Ascending aorta (tissue), 2 donors: ENCODE measurements at places on chromosomes 13 and 19. TPM values are rescaled to one million over a fixed set of nuclear protein-coding genes. Genes with fewer than 3 reads are reported as not detected.

Gene PABPC3
- not detected for total RNA-seq

GRCh38 chr13:77918391-77919245 lies at the start of gene EDNRB:
Gene EDNRB (minus strand): TSS chr13:77918831. CDS start chr13:77918573, 258 bp downstream.
- H3K4me3 ChIP-seq = peak within 1 kb of the TSS; percentile 62
- no peaks in the 10 kb centered on the region for H3K36me3 ChIP-seq
- DNase-seq = no peak
- H3K27me3 ChIP-seq = no peaks in the 10 kb centered on the region
- H3K4me1 ChIP-seq = no peaks in the 10 kb centered on the region

DNA sequence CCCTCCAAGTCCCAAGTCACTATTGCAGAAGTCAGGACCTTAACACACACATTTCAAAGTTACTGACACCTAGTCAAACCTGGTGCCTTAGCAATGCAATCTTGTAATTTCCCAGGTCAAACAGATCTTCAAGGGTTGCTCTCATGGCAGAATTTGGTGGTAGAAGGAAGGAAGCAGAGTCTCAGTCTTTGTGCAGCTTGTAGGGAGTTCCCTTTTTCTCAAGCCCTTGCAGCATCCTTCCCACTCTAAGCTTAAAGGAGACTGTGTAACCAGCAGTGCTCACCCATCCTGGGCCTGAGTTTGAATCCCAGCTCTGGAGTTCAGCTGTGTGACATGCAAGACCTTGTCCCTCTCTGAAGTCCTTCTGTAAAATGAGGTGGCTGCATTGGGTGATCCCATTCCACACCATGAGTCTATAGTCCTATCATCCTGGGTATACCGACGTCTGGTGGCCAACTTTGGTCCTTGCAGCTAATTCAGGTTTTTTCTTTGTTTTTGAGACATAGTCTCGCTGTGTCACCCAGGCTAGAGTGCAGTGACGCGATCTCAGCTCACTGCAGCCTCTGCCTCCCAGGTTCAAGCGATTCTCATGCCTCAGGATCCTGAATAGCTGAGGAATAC lies 9.8 kb downstream of the SIGLEC10 start:
- H3K36me3 ChIP-seq = no peaks in the 10 kb centered on the region
- H3K4me3 ChIP-seq = no peak overlapping the region
- no peak overlapping the region for H3K27ac ChIP-seq
- H3K4me1 ChIP-seq = no peaks in the 10 kb centered on the region
- DNase-seq = no peak

Gene F10
- 15.8 TPM for total RNA-seq

Gene PSG3
- not detected for total RNA-seq

DNA sequence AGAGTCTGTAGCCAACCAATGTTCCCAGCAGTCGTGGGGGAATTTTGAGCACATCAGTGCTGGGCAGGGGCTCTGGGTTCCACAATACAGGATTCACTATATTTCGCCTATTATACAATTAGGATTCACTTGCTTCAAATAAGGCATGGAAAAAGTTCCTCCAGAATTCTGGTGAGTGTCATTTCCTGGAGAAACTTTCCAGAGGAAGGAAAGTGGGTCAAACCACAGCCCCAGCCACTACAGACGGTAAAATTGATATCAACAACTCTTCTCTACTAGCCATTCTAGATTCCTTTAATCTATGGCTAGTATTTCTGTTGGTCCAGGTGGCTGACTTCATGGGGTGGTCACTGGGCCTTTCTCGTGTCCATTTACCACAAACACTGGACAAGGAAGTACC lies 10.5 kb downstream of the MYCBP2 start:
- peaks cover 14% of the 10 kb centered on the region for H3K4me1 ChIP-seq
- no peaks in the 10 kb centered on the region for H3K36me3 ChIP-seq
- DNase-seq = no peak

Gene CADM4
- total RNA-seq = 3.5 TPM

GRCh38 chr13:113879494-113880360 lies 15.9 kb upstream of the GAS6 start:
- peaks cover 3% of the 10 kb centered on the region for H3K4me1 ChIP-seq
- H3K36me3 ChIP-seq = no peaks in the 10 kb centered on the region
- DNase-seq = no peak
- H3K4me3 ChIP-seq = no peak overlapping the region
- no peaks in the 10 kb centered on the region for H3K27me3 ChIP-seq

- DNase-seq = no peak
- H3K36me3 ChIP-seq = no peaks in the 10 kb centered on the region
Observed at GRCh38 chr13:33745370-33746324, 72.3 kb upstream of the RFC3 start.

Gene GIPR
- total RNA-seq = not detected

Gene AP1M1
- 162 TPM for total RNA-seq

DNA sequence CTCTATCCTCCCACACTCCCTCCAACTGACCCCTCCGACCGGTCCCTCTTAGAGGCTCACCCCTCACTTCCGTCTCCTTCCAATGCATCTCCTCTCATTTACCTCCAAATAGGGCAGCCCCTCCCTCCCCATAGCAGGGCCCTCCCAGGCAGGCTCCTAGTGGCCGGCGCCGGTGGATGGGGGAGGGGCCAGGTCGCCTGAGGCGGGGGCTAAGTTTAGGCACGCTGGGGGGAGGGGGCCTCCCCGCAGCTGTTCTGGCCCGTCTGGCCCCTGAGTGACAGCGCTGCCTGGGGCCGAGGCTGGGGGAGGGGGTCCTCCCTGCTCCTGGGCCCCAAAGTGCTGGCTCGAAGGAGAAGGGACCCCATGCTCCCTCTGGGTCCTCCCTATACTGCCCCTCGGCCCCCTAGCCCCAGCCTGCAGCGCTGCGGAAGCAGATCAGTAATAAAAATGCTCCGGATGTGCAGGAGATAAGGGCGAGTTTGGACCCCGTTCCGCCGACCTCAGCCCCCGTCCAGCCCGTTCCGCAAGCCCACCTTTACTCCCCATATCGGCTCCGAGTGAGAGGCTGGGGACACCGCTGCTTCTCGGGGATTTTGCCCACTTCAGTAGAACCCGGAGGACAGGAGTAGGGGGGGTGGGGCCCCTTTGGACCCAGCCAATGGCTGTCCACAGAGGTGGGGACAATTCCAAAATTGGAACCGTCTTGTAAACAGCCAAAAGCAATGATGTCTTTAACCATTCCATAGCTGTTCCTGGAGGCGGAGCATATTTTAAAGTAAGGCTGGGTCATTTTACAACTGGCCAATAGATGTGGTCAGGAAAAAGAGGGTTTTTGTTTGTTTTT lies 4.0 kb downstream of the RTN2 start:
- H3K27me3 ChIP-seq = peaks cover 4% of the 10 kb centered on the region
- peak overlapping the region; percentile 70 for H3K4me3 ChIP-seq
- no peak for DNase-seq
- H3K36me3 ChIP-seq = no peaks in the 10 kb centered on the region

Gene SIGLEC12
- total RNA-seq = not detected
